D341Med (cell line): ENCODE measurements at places on chromosomes 16 and 17.

- DNase-seq, result no peak
Measured at GRCh38 chr17:32484628-32485027, 2.2 kb upstream of the CDK5R1 start.

DNA sequence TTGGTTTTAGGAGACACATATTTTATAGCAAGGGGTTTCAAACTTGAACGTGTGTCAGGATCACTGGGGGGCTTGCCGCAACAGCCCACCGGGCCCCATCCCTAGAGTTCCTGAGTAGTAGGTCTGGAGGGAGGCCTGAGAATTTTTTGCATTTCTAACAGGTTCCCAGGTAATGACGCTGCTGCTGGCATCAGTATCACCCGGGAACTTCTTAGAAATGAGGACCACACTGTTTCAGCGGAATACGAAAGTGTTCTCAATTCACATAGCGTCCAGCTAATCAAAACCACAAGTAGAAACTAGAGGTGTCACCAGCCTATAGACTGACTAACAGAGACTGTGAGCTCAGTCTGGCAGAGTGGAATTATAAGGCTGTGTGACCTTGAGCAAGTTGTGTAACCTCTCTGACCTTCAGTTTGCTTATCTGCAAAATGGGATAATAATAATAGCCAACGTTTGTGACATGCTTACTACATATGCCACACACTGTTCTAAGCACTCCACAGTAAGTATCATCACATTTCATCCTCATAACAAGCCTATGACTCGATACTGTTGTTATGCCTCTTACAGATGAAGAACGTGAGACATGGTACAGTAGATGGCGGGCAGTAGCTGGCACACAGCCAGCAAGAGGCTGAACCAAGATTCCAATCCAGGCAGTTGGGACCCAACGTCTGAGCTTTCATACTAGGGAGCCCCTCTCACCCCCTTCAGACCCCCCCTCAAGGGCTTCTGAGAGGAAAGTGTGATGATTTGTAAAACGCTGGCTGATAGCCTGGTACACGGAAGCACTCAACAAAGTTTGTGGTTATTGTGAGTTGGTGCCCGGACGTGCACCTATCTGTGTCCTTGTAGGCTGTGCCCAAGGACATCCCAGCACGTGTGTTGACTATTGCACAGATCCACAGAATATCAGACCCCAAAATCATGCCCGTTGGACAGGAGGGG, 4.6 kb upstream of the ICAM2 start:
- no peak for DNase-seq

- DNase-seq, result no peak
Measured at GRCh38 chr16:73614131-73614530, 566.2 kb upstream of the ZFHX3 start.

- DNase-seq, result no peak
Measured at GRCh38 chr16:87978127-87978526, 26.9 kb downstream of the BANP start.

- no peak for DNase-seq
Measured at GRCh38 chr16:86991679-86992078, 325.5 kb downstream of the C16orf95 start.

GRCh38 chr16:83336603-83337002, 471.2 kb upstream of the HSBP1 start:
- no peak for DNase-seq

GRCh38 chr17:11557727-11558452, 40.4 kb upstream of the DNAH9 start:
- DNase-seq, result no peak

GRCh38 chr17:64177311-64178010, 47.5 kb upstream of the ERN1 start:
- no peak for DNase-seq

GRCh38 chr17:18379246-18380146, 1.9 kb downstream of the EVPLL start:
- no peak for DNase-seq

DNA sequence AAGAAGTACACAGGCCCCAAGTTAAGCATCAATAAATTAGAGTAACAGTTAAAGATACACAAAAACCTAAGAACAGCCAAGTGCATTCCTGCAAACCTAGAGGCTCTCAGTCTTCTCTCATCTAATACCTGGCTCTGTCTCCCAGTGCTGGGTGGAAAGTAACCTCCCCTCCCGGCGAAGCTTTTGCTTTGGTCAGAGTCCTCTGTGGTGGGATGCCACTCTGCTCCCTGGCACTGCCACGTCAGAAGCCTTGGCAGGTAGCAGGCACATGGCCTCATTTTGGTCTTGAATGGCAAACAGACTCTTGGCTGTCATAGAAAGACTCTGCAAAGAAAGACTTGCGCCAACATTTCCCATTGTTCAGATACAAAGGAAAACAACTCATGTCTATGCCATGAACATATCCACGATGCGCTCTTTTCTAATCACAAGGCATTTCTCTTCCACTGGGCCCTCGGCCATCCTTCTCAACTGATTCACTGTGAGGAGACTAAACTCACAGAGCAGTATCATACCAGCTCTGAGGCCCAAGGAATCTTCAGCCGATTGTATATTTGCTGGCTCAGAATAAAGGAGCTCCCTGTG, 21.2 kb downstream of the MTHFSD start:
- no peak for DNase-seq

GRCh38 chr17:78138204-78139060, 7.8 kb upstream of the C17orf99 start:
- DNase-seq, result no peak

- no peak for DNase-seq
Measured at GRCh38 chr17:73972901-73973300, 230.6 kb upstream of the RPL38 start.

- no peak for DNase-seq
Measured at GRCh38 chr17:48598736-48599135, 5.2 kb upstream of the HOXB5 start.

DNA sequence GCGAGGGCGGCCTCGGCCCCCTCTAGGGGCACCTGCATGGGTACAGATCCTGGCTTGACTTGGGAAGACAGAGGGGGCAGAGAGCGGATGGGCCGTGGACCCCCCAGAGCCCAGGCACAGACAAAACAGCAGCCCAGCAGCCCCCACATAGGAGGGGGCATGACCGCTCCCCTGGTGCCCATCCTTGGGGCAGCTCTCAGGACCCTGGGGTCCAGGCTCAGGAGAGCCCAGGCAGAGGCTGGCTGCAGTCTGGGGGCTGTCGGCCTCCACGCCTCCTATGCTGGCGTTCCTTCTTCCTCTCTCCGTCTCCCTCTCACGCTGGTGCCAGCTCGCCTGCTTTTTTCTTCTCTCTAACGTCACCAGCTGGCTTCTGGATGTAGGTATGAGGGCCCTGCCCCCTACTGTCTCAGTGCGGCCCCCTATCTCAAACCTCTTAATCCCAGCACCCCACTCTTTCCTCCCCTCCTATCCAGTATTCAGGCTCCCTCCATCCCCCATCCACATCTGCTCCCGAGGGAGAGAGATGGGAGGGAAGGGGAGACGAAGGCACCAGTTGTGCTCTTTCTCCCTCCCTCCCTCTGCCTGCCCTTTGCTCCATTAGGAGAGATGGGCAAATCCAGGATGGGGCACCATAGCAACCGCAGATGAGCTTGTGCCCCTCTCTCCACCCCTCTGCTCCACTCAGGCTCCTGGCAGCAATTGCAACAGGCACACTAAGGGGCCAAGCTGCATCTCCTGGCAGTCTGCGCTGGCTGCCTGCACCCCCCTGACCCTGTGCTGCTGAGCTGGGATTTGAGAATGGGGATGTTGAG, at the start of gene GPR179:
TSS of gene GPR179 (minus strand) at position 349 of the 812 bp plus-strand sequence. CDS start at position 182, 167 bp downstream.
- DNase-seq, result no peak

DNA sequence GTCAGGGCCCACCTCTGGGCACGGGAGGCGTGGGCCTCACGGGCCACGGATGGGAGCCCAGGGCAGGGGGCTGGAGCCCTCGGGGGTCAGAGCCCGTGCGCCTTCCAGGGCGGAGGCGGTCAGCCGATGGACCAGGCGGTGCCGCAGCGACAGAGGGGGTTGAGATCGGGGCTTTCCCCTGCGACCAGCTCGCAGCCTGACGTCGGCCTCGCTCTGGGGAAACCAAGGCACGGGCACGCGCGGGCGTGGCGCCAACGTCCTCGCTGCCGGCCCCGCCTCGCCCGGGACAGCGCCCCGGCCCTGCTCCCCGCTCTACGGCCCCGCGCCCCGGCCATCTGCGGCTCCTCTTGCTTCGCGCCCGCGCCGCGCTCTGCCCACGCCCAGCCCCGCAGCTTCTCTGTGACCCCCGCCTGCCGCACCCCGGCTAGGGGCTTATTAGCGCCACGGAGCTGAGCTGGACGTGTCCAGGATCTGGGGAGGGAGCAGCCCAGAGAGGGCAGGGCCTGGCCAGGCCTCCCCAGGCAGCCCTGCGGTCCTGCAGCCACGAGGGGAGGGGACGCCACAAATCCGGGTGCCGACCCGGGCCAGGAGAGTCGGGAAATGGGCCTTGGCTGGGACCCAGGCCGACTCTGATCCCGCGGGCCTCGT, 13.5 kb downstream of the ACTG1 start:
- no peak for DNase-seq

GRCh38 chr17:50172936-50173334, 7.1 kb downstream of the SGCA start:
- no peak for DNase-seq

DNA sequence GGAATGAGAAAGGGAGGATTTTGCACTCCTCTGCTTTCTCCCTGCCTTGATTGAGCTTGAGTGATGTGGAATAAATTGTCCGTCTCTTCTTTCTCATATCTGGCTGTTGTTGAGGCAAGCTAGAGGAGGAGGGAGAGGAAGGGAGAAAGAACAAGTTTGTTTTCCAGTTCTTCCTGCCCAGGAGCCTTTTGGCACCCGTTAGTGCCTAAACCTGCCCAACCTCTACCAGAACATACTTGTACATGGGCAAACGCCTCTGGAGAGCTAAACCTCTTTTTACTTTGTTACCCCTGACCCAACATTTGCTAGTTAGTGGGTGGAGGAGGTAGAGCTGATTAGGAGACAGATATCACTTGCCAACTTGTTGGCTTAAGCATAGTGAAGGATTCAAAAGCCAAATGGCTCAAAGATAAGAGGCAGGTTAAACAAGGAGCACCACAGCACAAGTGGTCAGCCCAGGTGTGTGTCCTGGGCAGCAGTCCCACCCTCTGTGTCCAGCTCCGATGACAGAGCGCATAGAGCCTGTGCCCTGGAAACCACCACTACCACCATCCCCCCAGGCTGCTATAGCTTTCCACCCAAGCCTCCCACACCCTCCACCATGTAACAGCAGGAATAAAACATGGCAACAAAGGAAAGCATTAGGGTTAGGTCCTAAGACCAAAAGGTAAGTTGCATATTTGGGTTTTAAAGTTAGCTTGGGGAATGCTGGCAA, 6.5 kb downstream of the ODF4 start:
- no peak for DNase-seq

DNA sequence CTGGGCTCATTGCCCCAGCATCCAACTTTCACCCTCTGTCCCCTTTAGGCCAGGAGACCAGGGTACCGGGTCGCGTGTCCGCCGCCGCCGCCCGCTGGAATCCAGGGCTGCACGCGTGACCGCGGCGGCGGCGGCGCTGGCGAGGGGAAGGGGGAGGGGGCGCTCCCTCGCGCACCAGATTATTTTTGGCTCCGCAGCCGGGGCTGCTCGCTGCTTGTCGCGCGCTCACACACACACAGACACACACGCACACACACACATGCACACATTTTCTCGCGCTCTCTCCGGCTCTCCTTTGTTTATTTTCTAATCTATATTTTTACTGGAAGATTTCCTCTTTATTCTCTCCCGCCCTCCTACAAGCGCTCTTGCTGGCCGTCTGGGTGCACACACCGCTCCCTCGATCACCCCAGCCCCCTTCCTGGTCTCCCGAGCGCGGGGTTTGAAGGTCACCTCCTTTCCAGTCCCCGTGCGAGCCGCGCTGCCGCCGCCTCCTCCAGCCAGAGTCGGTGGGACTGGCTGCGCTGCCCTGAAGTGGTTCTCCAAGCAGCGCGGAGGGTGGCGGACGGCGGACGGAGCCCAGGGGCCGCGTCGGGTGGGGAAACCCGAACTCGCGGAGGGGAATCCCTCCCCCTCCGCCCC, 921.4 kb upstream of the EEF2KMT start:
- peak; percentile 30 for DNase-seq

DNA sequence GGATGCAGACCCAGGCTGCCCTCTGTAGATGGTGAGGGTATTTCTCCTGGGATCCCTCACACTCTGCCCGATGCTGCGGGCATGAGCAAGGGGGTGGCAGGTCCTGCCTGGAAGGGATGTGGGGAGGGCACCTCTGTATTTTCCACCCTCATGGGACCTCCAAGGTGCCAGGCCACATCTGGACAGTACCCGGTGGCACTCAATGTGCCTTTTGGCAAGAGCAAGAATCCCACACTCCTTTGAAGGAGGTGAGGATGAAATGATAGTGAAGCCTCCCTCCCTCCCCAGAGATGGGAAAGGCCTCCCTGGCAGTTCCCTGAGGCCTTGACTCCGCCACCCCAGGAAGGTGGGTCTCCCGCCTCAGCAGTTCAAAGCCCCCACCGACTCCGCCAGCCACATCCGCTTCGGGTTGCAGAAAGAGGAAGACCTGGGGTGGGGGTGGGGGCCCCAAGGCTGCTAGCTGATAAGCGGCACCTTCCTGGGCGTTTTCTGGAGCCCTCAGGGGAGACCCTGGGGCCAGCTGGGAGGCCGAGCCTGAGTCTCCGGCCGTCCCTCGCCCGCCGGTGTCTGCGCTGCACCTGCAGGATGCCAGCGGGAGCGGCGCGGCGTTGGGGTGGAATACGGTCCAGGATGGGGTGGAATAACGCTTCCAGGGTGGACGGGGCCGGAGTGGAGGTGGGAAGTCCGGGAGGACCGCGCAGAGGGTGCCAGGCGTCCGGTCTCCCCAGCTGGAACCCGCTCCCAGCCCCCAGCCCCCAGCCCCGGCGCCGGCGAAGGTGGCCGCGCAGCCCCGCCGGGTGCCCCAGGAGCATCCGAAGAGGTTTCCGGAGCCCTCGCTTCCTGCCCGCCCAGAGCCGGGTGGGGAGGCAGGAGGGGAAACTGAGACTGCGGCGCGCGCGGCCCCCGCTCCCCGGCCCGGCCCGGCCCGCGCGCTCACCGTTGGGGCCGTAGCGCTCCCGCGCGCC, 718 bp downstream of the ATP2A3 start:
- no peak for DNase-seq

GRCh38 chr16:51429041-51429440, 278.0 kb upstream of the SALL1 start:
- no peak for DNase-seq

DNA sequence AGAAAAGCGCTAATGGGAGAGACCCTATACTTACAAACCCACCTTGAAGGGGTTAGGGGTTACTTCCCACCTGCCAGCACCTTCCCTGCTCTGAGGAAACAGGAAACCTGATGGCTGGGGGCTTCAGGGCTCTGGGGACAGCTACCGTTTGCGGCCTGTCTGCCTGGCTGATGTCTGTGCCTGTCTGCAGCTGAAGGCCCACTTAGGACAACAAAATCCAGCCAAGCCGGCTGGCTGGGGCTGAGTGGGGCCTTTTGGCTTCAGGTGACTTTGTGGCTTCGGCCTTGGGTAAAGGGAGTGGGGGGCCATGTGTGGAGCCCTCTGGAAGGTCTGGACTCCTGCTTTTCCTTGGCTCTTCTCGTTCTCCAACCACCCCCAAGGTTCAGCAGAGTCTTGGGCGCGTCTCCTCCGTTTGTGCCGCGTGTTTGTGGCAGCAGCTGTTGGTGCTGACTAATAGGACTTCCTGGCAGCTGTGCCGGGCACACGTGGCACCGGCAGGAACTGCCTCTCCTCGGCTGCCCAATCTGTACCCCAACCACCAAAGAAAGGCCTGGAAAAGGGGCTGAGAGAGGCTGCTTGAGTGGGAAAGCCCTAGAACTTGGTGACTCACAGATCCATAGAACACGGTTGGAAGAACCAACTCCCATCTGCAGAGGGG, 186.7 kb downstream of the MSI2 start:
- DNase-seq, result peak; percentile 60

- peak; percentile 86 for DNase-seq
Measured at GRCh38 chr17:66963909-66964771, at the start of gene CACNG4. TSS of gene CACNG4 (plus strand) at chr17:66964707. CDS start at chr17:66964912, 205 bp downstream.

- DNase-seq, result peak; percentile 85
Measured at GRCh38 chr17:42403150-42403549, 14.9 kb upstream of the STAT3 start.
